CD4-positive, CD25-positive, alpha-beta regulatory T cell (primary cell): ENCODE measurements at places on chromosomes 13 and 19. TPM values are rescaled to one million over a fixed set of nuclear protein-coding genes. Genes with fewer than 3 reads are reported as not detected.

Gene ZNF793
- 2.2 TPM for polyA plus RNA-seq

Gene C19orf67
- not detected for polyA plus RNA-seq

Gene THSD1
- polyA plus RNA-seq, result not detected

Gene PIK3R2
- polyA plus RNA-seq, result 0.83 TPM

Gene ZNF441
- polyA plus RNA-seq, result 6.3 TPM

Gene RNF113B
- not detected for polyA plus RNA-seq
